ENCODE measurements at places on chromosomes 7 and 10.

DNA sequence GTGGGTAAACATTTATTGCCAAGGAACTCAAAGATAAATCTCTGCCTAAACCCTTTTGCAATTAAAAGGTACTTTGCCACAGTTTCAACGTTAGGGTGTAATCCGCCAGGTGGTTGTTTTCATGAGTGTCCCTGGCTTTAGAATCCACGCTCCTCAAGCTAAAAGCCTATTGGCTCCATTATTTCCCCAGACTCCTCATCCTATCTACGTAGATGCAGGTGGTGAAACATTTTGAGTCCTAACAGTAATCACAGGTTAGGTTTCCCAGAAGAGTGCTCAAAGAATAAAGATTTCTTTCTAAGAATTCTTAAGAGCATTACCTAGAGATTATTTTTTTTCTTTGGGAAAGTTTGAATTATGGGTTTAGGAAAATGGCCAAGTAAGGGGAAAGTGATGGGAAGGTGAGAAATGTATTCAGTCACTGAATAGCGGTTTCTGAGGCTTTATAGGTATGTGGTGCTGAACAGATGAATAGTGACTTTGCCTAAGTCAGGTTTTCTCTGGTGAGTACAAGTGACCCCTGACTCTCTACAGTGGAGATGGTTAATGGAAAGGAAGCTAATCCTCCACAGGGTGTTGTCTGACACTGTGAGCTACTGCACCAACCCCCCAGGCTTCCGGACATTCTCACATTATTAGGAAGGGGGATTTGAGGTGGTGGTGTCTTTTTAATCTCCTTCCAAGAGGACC lies 60.2 kb downstream of the NRP1 start:
- peak; percentile 41 for DNase-seq

DNA sequence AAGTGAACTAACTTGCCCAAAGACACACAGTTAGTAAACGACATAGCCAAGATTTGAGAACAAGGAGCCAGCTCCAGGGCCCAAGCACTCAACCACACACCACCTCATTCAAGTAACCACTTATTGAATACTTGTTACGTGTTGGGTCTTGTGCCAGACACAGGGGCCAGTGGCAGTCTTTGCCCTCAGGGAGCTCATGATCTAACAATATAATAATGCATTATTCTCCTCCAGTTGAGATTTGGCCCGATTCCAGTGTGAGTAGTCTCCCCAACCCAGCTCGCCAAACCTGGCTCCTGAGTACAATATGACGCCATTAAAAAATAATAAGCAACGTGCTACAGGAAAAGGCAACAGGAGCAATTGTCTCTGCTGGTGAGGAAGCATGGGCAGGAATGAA lies 14.4 kb upstream of the STK17A start:
- DNase-seq: no peak

DNA sequence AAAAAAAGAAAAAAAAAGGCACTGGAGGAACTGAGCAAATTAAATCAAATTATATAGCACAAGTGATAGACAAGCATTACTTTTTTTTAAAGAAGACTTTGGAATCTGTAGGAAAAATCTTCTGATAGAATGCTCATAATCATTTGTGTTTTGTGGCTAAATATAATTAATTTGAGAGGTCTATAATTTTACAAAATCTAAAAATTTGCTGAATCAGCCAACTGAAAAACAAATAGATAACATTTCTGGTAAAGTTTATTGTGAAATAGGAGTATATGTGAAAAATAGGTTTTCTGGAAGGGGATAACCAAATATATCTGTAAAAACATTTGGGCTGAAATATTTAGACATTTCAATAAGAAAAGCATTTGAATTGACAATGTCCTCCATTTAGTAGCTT lies 844.9 kb upstream of the COBL start:
- DNase-seq: no peak

- DNase-seq: no peak
Observed at GRCh38 chr10:50946991-50947781, 61.8 kb upstream of the A1CF start.

DNA sequence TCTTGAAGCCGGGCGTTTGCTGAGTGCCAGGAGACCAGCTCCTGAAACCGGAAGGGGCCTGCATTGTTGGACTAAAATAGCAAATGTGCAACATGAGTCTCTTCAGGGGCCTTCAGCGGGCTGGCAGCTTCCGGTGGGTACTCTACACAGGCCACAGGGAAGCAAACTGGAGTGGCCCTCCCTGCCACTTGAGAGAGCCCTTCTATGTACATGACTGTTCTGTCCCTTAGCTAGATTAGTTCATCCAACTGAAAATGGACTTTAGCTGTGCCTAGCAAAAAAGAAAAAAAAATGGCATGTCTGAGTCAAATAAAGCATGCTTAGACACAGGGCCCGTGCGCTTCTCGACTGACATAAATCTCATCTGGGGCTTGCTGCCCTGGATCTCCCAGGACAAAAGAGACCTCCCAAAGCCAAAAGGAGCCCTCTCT lies 115.3 kb upstream of the TCF7L2 start:
- no peak for DNase-seq

DNA sequence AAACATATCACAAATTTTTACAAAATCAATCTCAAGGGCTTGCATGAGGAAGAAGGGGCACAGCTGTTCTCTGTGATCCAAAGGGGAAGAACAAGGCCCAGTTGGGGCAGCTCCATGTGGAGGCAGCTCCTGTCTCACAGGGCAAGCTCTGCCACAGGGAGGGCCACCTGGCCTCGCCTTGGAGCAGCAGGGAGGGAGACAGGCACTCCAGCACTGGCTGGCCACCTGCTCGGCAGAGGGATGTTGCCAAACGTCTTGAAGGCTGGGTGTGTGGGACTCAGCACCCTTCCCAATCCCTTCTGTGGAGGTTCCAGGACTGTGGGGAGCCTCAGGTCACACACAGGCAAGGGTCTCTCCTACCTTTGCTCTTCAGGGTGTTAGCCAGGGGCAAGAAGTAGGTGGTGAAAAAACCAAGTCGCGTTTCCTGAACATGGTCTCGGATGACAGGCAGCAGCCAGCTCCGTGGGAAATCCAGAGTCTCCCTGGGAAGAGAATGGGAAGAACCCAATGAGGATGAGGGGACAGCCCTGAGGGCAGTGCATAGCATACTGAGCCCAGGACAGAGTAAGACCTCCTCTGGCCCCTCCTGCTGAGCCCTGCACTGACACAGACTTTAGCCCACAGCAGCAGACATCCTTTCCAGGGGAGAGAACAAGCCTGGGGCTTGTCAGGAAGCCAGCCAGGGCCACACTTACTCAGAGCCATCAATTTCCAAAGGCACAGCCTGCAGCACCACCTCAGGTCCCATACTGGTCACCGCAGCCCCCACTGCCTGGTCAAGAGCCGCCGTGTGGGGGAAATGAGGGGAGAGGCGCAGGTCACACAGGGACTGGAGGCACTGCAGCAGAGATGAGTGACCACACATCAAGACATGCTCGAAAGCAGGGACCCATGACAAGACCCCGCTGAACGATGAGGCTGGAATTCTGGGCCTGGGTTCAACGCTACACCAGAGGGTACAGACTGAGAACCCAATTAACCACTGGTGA lies 21.9 kb downstream of the RRP12 start:
- DNase-seq: no peak

All from Caki2 (cell line).